ENCODE measurements at places on chromosomes 5 and 9.

DNA sequence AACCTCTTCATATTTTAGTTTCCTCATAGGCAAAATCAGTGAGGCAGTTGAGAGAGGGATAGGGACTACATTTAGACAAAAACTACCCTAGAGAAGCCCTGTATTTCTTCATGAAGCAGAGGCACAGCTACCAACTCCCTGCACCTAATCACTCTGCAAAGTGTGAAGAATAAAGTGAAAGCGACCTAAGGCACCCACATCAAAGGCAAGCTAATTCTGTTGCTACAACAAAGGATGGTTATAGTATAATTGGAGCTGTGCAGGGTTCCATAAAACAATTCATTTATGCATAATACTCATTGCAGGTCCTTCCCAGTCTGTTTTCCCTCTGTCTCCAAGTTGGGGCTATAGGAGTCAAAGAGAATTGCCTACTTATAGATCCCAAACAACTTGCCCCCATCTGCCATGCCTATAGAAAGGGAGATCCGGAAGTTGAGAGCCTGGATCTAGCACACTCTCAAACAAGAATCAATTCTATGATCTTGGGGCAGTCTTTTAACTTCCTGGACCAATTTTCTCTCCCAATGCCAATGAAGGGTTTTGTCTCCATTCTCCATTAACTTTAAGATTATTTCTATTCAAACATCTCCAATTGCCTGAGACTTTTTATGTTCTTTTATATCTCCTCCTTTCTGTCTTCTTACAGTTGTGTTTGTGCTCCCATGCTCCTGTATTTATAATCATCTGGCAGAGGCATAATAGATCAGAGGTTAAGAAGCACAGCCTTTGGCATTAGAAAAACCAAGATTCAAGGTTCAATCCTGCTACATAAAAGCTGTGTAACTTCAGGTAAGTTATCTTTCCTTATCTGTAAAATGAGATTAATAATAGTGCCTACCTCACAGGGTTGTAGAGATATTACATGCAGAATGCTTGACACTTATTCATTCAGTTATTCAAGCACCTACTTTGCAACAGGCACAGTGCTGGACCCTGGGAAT lies 56.0 kb upstream of the PTGER4 start:
- DNase-seq = no peak

- DNase-seq = no peak
These were observed 139.9 kb downstream of the GPBP1 start for GRCh38 chr5:57313716-57314115.

- no peak for DNase-seq
These were observed 157.6 kb upstream of the IRX2 start for GRCh38 chr5:2909035-2909434.

DNA sequence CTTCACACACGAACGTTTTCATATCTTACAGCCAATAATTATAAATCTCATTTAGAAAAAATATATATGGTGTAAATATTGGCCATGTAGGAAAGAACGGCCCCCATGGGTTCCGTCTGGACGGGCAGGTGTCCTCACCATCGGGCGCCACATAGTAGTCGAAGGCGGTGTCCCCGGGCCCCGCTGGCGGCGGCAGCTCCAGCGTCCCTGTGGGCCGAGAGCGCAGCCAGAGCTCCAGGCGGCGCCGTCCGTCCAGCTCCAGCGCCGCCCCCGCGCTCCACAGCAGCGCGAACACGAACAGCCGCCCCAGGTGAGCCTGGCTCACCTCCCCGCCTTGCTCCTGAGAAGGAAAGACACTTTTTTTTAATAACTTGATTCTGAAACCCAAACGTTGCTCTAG lies 134.6 kb downstream of the DNAH5 start:
- DNase-seq = no peak

DNA sequence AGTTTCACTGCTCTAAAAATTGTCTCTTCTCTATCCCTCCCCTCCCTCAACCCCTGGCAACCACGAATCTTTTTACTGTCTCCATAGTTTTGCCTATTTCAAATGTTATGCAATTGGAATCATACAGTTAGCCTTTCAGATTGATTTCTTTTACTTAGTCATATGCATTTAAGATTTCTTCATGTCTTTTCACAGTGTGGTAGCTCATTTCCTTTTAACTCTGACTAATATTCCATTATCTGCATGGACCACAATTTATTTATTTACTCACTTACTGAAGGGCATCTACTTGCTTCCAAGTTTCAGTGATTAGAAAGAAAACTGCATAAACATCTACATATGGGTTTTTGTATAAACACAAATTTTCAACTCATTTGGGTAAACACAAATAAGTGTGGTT lies 372.3 kb downstream of the CDH18 start:
- no peak for DNase-seq

DNA sequence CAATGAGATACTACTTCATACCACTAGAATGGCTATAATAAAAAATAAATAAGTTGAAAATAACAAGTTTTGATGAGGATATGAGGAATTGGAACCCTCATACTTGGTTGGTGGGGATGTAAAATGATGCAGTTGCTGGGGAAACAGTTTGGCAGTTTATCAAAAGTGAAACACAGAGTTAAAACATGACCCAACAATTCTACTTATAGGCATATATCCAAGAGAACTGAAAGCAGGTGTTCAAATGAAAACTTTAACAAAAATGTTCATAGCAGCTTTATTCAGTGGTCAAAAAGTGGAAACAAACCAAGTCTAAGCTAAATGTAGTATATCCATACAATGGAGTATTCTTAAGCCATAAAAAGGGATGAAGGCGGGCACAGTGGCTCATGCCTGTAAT lies 13.1 kb upstream of the LHFPL2 start:
- no peak for DNase-seq

- no peak for DNase-seq
These were observed 2.7 kb downstream of the PHYKPL start for GRCh38 chr5:178229861-178230260.

DNA sequence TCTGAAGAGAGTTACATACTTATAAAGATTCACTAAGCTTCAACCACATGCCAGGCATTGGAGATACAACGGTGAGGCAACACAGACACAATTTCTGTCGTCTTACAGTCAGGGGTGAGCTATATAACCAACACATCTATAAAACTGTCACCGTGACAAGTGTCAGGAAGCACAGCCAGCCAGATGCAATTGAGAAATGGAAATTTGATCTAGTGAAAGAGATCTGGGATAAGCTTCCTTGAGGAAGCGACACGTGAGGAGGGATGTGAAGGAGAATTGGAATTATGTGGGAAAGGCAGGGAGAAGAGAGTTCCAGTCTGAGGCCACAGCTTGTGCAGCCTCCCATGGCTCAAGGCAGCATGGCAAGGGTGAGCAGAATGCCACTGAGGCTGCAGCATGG lies 50.9 kb upstream of the ZNF354B start:
- no peak for DNase-seq

DNA sequence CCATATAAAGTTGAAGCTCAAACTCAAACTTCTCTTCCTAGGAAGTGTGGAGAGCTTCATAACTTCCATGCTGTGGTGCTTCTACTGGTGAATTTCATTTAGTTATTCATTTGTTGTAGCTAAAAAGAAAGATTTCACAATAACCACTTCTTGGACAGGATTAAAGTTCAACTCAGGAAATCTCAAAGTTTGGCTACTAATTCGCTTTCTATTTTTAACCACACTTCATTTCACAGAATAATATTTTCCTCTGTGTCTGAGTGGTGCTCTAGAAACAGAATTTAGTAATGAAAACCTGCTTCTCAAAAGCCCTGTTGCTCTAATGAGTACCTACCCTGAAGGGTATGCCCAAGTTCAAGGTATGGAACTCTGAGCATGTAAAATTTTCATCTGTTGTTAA lies 73.9 kb downstream of the ACTBL2 start:
- DNase-seq = peak; percentile 17

DNA sequence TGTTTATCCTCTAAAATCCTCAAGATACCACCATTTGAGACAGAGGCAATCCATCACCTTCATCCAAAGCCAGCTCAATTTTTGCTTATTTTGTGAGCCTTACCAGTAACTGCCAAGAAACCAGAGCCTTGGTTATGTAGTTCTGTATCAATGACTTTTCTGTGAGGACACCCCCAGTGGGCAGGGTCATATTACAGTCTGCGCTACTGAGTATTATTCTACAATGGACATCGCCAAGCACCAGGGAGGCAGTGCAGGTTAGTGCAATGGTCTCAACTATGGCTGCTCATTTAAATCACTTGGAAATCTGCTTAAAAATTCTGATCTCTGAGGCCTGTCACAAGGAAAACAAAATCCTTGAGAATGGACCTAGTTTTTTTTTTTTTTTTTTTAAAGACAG lies 90.5 kb upstream of the NIPAL4 start:
- no peak for DNase-seq

DNA sequence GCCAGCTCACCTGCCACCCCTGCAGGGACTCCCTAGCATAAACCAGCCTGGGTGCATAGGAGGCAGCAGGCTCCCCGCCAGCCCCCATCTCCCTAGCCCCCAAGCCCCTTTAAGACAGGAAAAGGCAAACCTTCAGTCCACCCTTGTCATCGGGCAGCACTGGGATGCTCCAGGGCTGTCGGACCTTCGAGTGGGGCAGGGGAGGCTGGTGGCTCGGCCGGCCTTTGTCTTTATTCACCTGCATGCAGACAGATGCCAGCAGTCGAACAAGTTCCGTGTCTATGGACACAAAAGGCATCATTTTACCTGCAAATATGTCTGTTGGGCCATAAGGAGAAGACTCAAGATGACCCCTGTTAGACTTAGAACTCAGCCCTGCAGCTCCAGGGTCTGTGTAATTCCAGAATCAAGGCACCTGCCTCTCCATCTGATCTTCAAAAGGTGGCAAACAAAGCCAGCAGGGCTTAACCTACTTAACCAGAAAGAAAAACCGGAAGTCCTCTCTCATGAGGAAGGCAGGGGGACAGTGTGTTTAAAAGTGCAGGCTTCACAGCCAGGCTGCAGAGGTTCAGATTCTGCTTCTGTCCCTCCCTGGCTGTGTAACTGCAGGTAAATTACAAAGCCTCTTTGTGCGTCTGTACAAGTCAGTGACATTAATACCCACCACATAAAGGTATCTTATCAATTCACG lies 16.2 kb downstream of the ANKS6 start:
- DNase-seq = no peak

- peak; percentile 75 for DNase-seq
These were observed at the start of gene TICAM2 for GRCh38 chr5:115601701-115602590. Gene TICAM2 (minus strand): TSS chr5:115602479. CDS start chr5:115581256, 21,223 bp downstream.

- DNase-seq = peak; percentile 37
These were observed 160.4 kb downstream of the ESM1 start for GRCh38 chr5:54825005-54825404.

- peak; percentile 72 for DNase-seq
These were observed 6.8 kb upstream of the PRUNE2 start for GRCh38 chr9:76912636-76913275.

DNA sequence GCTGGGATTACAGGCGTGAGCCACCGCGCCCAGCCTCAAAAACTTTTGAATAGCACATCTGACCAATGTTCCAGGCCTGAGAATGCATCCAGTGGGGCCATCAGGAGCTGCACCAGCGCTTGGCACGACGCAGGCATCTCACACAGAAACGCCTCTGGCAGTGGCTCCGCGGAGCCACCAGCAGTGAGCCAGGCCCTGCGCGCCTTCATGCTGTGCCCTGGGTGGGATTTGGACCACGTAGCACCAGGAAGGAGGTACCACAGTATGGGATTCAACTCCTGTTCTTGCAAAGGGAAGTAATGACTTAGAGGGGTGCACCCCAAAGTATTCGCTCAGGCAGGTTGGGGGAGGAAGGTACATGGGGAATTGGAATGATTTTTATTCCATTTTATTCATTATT lies 3.0 kb downstream of the CCDC187 start:
- DNase-seq = no peak

DNA sequence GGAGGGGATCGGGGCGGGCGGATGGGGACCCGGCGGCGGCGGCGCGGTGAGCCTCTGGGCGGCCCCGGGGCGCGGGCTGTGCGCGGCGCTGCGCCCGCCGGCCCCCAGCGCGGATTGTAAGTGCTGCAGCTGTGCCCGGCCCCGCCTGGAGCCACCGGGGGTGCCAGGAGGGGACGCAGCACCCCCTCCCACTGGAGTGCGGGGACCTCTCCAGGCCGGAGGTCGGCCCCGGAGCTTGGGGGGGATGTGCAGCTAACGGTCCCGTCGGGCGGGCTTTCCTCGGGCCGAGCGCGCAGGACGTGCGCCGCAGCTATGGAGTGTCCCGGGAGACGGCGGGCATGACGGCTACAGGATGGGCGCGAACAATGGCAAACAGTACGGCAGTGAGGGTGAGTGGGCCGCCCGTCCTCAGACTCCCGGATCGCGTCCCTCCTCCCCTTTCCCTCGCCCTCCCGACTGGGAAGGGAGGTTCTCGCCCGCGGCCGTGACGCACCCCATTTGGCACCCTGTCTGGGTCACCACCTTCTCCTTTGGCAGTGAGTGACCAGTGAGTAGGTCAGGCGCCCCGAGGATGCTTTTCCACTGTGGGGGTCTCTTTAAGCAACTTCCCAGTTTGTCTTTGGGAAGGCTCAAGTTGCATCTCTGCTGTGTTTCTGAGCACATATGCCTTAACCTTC lies 483 bp downstream of the FBXL7 start:
- peak; percentile 40 for DNase-seq

GRCh38 chr9:122029898-122030297 lies 63.2 kb downstream of the TTLL11 start:
- peak; percentile 18 for DNase-seq

DNA sequence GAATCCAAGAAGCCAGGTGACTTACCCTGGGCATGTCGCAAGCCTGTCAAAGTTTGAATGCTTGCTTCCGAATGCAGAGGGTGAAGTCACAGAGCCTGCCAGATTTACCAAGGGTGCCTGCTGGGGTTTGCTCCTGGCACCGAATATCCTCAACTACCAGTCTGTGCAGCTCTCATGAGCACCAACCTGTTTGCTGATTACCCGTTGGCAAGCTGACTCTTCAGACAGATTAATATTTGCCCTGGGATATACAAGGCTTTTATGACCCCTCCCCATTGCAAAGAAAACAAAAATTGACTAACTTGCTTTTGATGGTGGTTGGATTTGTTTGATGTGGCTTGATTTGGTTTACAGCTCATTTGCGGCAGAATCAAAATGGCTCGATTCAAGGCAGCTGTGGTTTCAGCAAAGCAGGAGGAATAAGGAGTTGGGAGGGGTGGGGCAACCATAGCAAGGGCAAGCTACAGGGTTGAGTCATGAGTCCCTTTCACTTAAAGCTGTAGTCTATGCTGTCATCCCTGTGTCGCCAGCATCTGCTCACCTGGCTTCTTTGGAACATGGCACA lies 82.3 kb upstream of the AGXT2 start:
- DNase-seq = peak; percentile 43

GRCh38 chr9:124654431-124654830 lies 116.7 kb downstream of the NR6A1 start:
- peak; percentile 38 for DNase-seq

DNA sequence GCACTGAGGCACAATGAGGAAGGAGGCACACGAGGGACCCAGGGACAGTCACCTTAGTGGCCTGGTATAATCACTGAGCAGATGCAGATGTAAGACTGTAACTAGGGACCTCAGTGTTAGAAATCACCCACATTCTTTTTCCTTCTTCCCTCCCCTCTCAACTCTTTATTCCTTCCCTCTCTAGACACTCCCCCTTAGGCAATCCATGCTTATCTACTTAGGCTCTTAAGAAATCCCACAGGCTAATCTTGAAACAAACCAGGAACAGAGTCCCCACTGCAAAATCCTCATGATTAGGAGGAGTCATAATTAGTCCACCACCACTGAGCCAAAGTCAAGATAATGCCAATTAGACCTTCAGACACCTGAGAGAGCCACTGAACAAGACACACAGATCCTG lies 84.7 kb downstream of the ELAVL2 start:
- DNase-seq = no peak
